ENCODE measurements at places on chromosomes 6 and 20.

DNA sequence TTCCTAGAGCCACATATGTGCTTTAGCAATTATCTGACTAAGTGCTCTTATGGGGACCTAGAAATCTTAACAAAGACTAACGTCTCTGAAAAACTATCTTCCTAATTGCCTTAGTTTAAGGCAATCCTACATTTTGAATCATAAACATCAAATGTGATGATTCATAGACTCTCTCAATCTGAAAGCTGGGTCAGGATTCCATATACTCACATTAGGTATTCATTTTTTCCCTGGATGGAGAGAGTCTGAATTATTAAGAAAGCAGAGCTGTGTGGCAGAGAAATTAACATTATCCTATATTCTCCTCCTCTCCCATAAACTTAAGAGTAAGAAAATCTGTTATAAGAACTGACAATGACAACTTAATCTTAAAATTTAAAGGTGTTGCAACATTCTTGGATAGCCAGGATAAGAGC, 1.6 kb upstream of the PRL start:
- DNase-seq, result no peak

- DNase-seq, result no peak
Measured at GRCh38 chr6:73644941-73645591, 8.7 kb downstream of the SLC17A5 start.

- DNase-seq, result no peak
Measured at GRCh38 chr6:40586369-40587201, 579 bp downstream of the LRFN2 start.

DNA sequence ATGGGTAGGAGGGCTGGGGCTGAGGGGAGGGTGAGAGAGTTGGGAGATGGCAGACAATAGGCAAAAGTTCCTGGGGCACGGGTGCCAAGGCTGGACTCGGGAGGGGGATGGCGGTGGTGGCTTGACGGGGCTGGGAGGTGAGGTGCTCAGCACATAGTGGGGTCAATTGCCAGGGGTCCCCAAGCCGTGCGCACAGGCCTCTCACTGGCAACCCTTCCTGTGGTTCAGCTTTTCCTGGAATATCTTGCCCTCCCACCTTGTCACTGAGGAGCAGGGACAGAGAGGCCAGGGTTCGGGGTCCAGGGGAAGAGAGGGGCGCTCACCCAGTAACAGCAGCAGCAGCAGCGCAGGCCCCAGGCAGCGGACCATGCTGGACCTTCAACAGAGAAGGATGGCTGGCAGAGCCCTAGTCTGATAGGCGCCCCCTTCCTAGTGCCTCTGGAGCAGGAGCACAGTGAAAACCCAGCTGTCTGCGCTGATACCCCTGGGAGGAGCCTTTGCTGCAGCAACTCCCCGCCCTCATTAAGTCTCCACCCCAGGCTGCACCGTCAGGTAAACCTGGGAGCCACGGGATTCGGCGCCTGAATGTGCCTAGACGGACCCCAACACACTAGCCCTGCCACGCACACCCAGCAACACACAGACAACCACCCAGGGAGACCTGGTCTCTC, at the start of gene GFRA4:
Gene GFRA4 (minus strand): TSS at position 369 of the 671 bp plus-strand sequence. CDS start 0 bp downstream, at position 369.
- no peak for DNase-seq

DNA sequence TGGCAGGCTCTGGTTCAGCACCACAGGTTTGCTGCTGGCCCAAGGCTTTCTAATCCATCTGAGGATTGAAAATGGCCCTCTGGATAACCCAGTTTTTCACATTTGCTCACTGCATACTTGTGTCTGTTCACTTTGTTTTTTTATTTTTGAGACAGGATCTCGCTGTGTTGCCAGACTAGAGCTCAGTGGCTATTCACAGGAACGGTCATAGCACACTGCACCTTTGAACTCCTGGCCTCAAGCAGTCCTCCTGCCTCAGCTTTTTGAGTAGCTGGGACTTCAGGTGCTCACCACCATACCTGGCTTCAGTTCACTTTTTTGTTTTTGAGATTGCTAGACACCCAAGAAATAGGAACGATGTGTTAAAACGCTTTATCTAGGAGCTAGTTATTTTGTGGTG, 57.9 kb downstream of the ITCH start:
- DNase-seq, result no peak

- DNase-seq, result no peak
Measured at GRCh38 chr6:51531623-51532022, 555.8 kb downstream of the PKHD1 start.

DNA sequence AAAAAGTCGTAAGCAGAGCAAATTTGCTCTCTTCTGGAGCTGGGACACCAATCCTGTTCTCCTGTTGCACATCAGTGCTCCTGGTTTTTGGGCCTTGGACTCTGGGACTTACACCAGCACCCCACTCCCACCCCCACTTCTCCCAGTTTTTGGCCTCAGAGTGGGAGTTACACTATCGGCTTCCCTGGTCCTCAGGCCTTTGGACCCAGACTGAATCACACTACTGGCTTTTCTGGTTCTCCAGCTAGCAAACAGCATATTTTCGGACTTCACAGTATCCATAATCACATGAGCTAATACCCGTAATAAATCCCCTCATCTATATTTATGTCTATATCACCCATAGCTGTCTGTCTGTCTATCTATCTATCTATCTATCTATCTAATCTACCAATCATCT, 23.2 kb upstream of the ASCC3 start:
- DNase-seq, result no peak

DNA sequence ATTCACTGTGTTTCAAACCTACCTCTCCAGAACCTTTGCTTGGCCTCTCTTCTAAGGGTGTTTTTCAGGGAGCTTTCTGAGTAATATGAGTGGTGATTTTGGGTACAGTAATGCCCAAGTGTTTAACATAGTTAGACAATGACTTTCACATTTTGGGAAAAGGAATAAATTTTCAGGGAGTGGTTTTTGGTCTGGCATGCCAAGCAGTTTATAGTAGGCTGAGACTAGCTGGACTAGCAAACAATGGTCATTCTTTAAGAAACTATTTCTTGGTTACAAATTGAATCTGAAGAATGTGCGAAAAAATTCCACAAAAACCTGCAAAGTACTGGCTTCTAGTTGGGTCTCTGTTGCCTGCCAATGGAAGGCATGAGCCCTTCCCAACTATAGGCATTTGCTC, 15.4 kb downstream of the FNDC1 start:
- no peak for DNase-seq

DNA sequence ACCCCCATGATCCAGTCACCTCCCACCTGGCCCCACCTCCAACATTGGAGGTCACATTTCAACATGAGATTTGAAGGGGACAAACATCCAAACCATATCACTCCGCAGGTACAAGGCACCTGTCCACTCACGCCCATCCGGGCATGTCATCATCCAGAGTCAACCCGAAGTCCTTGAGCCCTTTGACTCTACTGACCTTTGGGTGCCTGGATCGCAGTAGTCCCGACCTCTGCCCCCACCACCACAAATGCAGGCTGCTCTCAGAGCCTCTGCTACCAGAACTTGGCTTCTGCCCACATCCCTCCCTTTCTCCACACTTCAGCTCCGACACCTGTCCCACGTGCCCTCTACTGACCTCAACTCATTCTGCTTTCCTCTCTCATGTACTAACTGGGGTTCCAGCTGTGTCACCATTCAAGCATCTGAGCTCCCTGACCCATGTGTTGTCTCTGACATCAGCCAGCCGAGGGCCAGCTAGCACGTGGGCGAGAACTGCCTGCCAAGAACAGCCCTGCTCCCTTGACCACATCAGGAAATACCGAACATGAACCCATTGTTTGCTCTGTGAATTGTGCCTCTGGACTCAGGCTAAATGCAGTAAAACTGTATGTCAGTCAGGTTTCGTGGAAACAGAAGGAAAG, 498.3 kb upstream of the SULF2 start:
- DNase-seq, result no peak

- no peak for DNase-seq
Measured at GRCh38 chr6:169009628-169010027, 244.0 kb downstream of the THBS2 start.

- no peak for DNase-seq
Measured at GRCh38 chr20:56945057-56945456, 316.0 kb downstream of the TFAP2C start.

- DNase-seq, result no peak
Measured at GRCh38 chr6:44050872-44051505, 76.3 kb downstream of the MRPL14 start.

- DNase-seq, result no peak
Measured at GRCh38 chr20:5705827-5706226, 44.4 kb upstream of the SHLD1 start.

GRCh38 chr6:87397656-87398055, 10.1 kb upstream of the CFAP206 start:
- DNase-seq, result no peak

- no peak for DNase-seq
Measured at GRCh38 chr20:25030649-25031207, 27.2 kb downstream of the ACSS1 start.

- DNase-seq, result no peak
Measured at GRCh38 chr20:9353916-9354276, 160.5 kb upstream of the LAMP5 start.
